ENCODE measurements at places on chromosomes 6 and 20. TPM values are rescaled to one million over a fixed set of nuclear protein-coding genes. Genes with fewer than 3 reads are reported as not detected.

TMEM217 gene
- 3.4 TPM for total RNA-seq

DNA sequence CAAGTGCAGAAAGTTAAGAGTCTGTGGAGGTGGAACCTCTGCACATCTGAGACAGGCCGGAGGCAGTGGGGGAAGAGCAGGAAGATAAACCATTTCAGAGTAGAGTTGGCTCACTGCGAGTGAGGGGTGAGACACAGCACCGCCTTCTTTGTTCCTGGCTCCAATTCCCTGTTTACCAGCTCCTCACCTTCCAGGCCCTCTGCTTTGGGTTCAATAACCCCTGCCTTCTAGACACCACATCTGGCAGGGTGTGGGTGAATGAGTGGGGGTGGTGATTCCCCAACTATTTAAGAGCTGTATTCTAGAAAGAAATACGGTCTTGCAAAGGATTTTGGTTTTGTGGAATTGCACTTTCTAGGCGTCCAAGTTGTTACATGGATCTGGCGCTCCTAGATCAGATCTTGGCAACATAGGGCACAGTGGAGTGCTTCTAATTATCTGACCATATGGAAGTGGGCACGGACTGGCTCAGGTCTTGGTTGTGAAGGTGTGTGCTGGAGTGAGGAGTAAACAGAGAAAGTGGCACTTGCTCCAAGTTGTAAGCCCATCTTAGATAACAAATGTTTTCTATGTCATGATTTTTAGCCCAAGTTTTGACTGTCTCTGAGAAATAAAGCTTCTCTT lies 141.6 kb upstream of the NRN1 start:
- DNase-seq: no peak

TRIM40 gene
- not detected for total RNA-seq

CDH22 gene
- total RNA-seq: 0.21 TPM

DNA sequence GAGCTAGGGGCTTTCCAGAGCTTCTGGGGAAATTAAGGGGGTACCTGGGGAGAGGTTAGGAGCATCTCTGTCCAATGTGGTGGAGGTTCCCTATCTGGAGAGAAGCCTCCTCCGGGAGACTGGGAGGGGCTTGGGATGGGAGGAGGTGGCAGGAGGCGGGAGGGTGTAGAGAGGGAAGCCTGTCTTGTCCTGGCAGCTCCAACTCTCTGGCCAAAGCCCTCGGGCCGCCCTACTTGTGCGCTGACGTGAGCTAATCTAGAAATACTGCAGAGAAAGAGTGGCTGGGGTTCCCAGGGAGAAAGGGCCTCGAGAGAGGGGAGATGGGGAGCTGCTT lies 1.6 kb upstream of the SLC32A1 start:
- no peak for DNase-seq

GRCh38 chr6:167512696-167513375 lies 187.9 kb downstream of the TTLL2 start:
- no peak for DNase-seq

DNAH8 gene
- total RNA-seq: 1.5 TPM

DNA sequence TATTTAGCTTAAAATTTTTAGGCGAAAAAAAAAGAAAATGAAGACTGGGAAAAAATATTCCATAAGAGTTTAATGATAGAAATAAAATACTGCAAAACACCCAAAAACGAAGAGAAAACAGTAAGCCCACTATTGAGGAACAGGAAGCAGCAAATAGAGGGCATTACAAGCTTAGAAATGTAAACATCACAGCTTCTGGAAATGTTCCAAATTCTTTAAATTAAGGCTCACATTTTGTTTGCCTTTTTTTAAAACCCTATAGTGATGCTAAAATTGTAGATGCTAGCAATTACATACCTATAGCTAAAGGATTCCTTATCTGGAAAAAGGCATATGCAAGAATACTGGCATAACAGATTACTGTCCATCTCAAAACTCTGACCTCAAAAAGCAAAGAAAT lies 248.6 kb downstream of the KHDRBS2 start:
- DNase-seq: no peak

DNA sequence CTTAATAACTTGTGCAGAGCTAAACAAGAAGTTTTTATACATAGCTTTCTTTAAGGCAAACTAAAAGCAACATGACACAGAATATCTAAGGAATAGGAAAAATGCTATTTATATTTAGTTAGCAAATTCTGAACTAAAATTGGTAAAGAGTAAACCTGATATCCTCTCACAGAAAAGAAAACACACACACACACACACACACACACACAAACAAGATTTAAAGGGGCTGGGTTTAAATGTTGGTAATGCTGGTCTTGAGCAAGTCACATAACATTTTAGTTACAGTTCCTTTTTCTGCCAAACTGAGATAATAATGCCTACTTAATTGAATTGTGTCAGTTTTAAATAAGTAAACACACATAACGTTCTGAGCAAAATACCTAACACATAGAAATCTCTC lies 1.6 kb downstream of the TRDN start:
- no peak for DNase-seq

DNA sequence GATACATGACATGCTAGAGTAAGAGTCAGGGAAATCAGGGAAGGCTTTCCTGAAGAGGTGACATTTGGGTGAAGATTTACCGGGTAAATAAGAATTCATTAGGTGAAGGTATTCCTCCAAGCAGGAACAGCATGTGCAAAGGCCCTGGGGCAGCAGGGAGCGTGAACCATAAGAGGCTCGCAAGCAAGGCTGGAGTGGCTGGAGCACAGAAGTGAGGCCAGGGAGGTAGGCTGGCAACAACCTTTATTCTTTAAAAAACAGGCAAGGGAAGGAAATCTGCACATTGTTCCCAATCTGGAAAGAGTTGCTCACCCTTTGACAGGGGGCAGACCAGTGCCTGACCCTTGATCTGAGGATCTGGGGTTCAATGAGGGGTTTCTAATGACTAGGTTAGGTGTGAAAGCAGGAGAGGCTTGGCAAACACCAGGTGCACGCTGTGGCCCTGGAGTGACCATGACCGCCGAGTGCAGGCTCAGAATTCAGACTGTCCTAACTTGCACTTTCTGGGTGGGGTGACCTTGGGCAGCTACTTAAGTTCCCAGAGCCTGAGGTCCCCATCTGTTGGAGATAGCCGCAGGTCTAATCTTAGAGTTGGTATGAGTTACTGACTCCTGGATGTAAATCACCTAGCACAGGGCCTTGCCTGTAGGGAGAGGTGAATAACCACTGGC lies 1.9 kb downstream of the KIAA1755 start:
- no peak for DNase-seq

- DNase-seq: peak; percentile 64
Measured at GRCh38 chr6:28474441-28475219, 31.3 kb upstream of the ZSCAN23 start.

DNA sequence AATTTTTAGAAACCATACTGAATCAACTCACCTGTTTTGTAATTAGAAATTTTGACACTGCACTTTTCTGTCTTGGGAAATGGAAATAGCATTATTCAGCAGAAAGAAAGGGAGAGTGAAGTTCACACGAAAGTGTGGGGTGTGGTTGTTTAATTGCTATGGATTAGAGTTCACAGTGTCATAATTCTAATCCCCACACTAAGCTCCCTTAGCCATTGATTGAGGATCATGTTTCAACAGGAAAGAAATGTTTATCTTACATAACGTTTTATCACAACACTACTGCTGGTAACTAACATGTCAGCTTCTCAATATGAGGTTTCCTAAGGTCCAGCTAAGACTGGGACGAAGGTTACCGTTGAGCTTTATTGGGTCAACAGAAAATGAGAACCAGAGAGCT lies 31.4 kb upstream of the GSTA5 start:
- DNase-seq: no peak

DNA sequence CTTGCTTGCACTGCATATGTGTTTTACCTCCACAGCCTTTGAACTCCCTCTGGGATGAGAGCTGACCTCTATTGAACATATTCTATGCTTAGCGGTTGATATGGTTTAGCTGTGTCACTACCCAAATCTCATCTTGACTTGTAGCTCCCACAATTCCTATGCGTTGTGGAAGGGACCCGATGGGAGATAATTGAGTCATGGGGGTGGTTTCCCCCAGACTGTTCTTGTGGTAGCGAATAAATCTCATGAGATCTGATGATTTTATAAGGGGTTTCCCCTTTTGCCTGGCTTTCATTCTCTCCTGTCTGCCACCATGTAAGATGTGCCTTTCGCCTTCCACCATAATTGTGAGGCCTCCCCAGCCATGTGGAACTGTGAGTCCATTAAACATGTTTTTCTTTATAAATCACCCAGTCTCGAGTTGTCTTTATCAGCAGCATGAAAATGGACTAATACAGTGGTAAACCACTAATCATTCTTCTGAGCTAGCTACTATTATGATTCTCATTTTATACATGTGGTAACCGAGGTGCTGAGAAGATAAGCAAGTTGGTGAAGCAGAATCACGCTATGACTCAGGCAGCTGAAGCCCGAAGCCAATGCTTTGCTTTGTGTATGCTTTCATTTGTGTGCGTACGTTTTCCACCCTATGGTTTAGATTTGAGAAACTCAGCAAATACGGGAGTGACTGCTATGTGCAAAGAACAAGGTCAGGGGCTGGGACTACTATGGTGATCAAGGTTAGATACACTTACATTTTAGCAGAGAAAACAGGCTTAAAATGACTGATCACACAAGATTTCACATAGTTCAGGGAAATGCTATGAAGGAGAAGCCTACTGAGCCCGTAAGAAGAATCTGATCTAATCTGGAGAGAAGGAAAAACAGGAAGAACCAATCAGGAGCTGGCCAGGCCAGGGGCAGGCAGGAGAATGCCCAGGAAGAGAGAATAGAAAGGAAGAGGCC lies 363.5 kb downstream of the ESR1 start:
- DNase-seq: no peak

DNA sequence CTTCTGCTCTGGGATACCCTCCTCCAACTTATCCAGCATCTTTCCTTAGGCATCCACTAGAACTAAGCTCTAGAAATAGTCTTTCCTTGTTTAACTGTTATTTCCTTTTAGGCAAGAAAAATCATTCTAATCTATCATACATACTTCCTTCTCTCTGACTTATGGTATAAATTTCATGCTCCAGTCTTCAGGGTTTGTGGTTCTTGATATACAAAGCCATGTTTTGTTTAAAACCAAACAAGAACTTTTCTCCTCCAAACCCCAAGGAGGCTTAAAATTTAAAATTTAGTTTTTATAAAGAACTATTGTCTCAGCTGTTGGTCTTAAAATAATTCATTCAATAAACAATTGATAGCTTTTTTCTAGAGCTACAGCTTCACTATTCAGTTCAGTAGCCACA lies 77.2 kb downstream of the CD164 start:
- no peak for DNase-seq

DNA sequence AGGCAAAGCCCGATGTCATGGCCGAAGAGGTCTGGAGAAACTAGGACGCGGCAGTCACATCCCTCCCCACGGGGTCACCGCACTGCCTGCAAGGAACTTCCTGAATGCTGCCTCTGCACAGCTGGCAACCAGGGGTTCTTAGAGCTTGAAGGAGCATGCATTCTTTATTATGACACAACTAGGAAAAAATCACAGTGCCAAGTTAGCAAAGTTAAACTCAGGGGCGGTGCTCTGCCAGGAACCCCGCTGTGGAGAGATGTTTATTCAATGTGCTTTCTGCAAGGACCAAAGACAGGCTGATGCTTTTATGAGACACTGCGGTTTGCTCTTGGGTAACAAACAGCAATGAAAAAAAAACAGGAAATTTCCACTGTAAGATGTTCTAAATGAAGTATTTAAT lies 287.3 kb upstream of the FOXQ1 start:
- no peak for DNase-seq

C6orf163 gene
- 17.1 TPM for total RNA-seq

- DNase-seq: no peak
Measured at GRCh38 chr20:33914919-33915318, 78.8 kb upstream of the RALY start.

C20orf202 gene
- total RNA-seq: 0.21 TPM

DNA sequence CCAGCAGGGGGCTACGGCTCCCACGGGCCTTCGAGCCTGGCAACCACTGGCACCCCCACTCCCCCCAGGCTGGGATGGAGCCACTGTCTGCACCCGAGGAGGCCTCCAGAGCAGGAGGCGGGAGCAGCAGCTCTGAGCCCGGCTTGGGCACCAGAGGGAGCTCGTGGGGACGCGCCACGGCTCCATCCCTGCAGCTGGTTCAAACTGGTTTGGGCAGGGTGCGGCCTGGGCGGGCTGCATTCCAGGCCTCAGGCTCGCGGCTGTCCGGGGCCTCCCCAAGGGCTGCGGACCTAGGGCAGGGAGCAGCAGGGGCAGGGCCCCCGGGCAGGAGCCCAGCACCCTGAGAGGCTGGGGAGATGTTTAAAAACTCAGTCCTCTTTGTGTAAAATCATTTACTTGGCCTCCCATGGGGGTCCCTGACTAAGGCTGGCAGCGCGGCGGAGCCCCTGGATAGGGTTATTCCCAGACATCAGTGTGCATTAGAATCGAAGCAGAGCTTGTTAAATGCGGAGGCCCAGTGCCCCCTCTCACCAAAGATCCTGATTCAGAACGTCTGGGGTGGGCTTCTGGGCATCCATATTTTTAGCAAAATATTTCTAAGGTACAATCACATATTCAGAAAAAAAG lies 4.1 kb upstream of the BCAS4 start:
- DNase-seq: peak; percentile 81

SYCP2L gene
- total RNA-seq: 8.2 TPM

BMP2 gene
- 9.1 TPM for total RNA-seq

DNA sequence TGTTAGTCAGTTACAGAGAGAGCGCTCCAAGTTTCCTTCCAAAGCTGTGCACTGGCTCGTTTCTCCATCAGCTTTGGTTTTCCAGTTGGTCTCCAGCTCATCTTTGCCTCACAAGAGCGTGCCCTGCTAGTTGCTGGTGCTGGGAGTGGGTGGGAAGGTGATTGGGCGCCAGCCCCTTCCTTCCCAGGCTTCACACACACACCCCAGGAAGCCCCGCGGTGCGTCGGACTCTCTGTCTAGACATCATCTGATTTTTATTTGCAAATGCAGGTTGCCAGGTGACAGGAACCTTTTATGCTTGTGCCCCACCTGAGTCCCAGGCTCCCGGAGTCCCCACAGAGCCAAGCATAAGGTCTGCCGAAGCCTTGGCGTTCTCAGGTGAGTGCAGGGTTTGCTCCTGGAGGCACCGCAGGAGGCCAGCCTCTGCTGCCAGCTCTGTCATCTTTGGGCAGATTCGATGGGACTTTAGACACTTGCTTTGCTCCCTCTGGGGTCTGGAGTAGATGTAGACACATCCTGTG lies 7.1 kb downstream of the IRF4 start:
- DNase-seq: no peak

VGLL2 gene
- 0.11 TPM for total RNA-seq

GRCh38 chr6:307065-307814 lies 15.0 kb downstream of the DUSP22 start:
- DNase-seq: no peak

- DNase-seq: no peak
Measured at GRCh38 chr6:18675881-18676280, 288.7 kb downstream of the RNF144B start.

- no peak for DNase-seq
Measured at GRCh38 chr20:46801003-46801702, 91.7 kb downstream of the SLC2A10 start.

F13A1 gene
- total RNA-seq: 203 TPM

DNA sequence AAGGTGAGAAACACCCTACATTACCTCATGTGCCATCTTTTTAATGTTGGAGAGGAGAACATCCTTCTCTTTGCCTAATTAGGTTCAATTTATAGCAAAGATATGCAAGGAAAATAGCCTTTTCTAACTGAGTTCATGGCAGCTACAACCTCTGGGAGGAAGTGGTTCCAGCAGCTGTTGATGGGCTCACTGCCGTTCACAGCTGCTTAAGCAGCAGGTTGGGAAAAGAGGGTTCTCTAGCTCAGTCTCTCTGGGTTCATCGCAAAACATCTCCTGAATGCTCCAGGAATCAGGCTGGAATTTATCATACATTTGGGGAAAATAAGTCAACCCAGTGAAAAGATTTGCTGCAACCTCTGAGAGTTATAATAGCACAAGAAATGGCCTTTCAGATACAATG lies 115.1 kb downstream of the UNC5CL start:
- no peak for DNase-seq

TCF15 gene
- total RNA-seq: 0.42 TPM

Data from urinary bladder (tissue), 4 donors.